Vagina (tissue), 2 donors: ENCODE measurements at places on chromosomes 6 and 20. TPM values are rescaled to one million over a fixed set of nuclear protein-coding genes. Genes with fewer than 3 reads are reported as not detected.
A peak's percentile ranks its signal among the peaks of the same experiment; 100 is the strongest.

- no peak for DNase-seq
Observed at GRCh38 chr20:45878076-45878761, 2.8 kb upstream of the ZSWIM1 start.

GRCh38 chr20:64010711-64011237 lies 25.2 kb upstream of the C20orf204 start:
- DNase-seq: no peak

GRCh38 chr6:88499436-88499835 lies 333.3 kb upstream of the CNR1 start:
- DNase-seq: no peak

DNA sequence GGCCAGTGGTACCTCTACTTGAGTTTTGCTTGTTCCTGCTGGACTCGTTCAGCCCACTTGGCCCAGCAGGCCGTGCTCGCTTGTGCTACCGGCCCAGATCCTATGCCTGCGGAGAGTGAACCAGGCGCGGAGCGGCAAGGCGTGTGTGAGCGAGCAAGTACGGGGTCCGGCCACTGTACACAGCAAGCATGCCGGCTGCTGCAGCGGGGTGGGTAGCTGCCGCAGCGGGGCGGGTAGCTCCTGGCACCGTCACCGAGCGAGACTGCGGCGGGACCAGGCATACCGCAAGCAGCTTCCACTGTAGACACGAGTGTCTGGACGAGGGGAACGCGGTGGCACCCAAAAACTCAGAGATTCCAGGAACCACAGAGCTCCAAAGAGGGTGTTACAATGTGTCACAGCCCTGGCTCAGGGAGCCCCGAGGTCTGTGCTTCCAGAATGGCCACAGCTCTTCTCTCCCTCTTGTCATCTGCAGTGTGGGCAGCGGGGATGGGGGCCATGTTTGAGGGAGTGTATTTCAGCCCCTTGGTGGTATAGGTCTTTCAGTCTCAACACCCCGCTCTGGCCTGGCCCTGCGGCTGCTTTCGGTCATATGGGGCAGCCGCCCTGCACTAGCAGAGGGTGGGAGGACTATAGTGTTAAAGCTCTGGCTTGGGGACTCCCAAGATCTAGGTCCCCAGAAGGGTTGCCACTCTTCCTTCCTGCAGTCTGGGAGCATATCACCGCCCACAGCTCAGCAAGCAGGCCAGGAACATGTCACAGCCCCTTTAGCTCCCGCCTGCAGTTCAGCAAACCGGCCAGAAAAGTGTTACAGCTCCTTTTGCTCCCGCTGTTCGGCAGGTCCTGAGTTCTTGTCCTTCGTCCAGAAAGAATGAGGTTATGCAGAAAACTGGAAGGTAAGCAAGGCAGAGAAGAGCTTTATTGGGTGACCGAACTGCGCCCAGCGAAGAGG lies 6.1 kb upstream of the RWDD1 start:
- no peak for DNase-seq

DNA sequence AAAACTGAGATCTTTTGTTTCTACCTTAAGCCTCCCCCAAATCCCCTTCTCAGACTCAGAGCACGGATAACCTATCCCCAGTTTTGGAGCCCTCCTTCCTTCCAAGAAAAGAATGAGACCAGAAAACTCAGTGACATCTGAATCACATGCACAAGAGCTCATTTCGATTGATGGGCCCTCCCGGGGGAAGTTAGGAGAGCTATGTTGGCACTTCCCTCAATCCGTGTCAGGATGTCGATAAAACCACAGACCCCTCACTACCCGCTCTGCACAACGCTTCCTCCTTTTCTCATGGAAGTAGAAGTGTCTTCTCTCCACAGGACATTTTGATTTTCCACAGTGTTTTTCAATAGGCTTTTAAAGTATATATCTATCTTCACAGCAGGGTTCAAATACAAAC lies 332.4 kb downstream of the HACE1 start:
- DNase-seq: no peak

GRCh38 chr6:33427585-33428223 lies 7.8 kb downstream of the SYNGAP1 start:
- DNase-seq: no peak

- no peak for DNase-seq
Observed at GRCh38 chr20:63076421-63076820, 69.7 kb upstream of the BHLHE23 start.

GRCh38 chr6:158038291-158039177 lies 56.9 kb downstream of the SYNJ2 start:
- no peak for DNase-seq

- DNase-seq: no peak
Observed at GRCh38 chr6:130841128-130841728, 14.0 kb downstream of the SMLR1 start.

DNA sequence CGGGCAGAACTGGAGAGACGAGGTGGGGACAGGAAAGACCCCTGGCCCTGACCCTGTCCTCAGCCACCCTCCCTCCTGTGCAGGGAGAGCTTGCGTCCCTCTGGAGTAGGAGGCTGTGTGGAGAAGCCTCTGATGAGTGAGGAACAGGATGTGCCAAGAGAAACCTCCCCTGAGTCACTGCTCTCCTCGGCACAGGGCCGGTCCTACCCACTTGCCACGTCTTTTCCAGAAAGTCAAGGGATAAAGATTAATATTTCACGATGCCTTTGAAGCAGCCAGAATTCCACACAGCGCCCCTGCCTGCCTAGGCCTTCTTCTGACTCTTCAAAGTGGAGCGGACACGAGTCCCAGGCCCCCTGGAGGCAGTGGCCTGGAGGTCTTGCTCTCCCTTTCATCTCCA lies 34.9 kb upstream of the THBS2 start:
- no peak for DNase-seq

DNA sequence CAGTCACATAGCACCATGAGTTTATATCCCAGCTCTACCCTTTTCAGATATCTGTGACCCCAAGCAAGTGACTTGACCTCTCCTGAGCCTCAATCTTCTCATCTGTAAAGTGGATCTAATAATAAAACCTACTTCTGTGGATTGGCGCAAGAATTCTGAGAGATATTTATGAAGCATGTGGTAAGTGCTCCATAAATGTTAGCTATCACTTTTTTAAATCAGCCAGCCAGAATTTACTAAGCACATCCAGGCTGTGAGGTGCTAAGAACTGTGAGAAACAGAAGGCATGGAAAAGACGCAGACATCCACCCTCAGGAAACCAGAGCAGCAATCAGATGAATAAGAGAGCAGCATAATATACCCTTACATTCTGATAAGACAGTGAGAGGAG lies 862 bp downstream of the C20orf96 start:
- no peak for DNase-seq

GRCh38 chr20:38113401-38114325 lies 51.4 kb downstream of the TGM2 start:
- DNase-seq: peak; percentile 77

- no peak for DNase-seq
Observed at GRCh38 chr20:24708411-24709295, 239.2 kb downstream of the SYNDIG1 start.

DNA sequence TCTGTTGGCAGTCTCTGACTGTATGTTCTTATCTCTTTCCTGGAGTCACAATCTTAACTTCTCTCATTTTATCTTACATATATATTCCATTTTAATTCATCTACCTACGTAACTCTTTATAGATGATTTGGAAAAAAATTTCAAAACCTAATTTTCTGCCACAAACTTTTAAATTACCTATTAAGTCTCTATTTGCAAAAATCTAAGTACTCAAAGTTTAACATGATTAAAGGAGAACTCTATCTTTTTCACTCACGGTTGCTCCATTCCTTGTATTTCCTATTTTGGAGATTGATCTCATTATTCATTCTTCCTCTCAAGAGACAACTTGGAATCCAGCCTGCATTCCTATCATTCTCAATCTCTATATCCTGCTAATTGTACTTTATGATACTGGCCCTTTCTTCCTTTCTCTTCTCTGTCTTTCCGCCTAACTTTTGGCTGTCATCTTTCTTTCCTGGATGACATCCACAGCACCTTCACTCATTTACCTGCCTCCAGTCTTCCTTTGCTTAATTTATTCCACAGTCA lies 1071.1 kb upstream of the CITED2 start:
- no peak for DNase-seq

GRCh38 chr6:167980911-167981580 lies 16.4 kb upstream of the KIF25 start:
- no peak for DNase-seq

DNA sequence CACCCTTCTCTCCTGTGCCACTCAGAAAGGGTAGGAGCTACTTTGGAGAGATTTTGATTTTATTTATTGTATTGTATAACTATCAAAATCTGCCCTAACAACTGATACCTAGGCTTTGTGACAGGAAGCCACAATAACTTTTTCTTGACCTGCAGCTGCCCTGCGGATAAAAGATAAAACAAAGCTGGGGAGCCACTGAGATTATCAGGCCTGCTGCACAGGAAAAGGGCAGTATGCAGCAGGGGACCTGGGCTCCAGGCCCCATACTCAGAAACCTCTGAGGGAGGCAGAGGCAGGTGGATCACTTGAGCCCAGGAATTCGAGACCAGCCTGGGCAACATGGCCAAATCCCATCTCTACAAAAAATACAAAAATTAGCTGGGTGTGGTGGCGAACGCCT lies 980 bp upstream of the SNX21 start:
- DNase-seq: no peak

- no peak for DNase-seq
Observed at GRCh38 chr6:83613378-83613777, 95.5 kb downstream of the SNAP91 start.

GRCh38 chr6:142845143-142845571 lies 99.8 kb downstream of the HIVEP2 start:
- no peak for DNase-seq

DNA sequence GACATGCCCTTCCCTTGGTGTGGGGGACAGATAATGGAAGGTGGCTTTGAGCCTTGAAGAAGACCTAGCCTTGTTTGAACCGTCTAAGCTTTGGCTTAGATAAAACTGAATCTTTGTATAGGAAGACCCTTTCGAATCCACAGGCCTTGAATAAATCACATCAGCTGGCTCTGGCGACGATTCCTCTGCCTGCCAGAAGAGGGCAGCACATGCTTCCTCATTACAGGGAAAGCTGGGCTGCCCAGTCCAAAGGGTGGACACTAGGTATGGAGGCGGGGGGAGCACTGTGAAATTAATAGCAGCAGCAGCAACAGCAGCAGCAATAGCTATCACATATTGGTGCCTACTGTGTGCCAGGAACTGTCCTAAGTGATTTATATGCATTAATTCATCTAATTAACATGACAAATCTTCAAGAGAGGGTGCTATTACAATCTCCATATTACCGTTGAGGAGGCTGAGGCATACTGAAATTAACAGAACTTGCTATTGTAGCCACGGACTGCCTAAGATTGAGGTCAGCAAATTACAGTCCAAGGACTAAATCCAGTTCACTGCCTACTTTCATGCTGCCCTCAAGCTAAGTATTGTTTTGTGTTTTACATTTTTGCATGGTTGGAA lies 85.1 kb downstream of the CLIC5 start:
- DNase-seq: no peak

DNA sequence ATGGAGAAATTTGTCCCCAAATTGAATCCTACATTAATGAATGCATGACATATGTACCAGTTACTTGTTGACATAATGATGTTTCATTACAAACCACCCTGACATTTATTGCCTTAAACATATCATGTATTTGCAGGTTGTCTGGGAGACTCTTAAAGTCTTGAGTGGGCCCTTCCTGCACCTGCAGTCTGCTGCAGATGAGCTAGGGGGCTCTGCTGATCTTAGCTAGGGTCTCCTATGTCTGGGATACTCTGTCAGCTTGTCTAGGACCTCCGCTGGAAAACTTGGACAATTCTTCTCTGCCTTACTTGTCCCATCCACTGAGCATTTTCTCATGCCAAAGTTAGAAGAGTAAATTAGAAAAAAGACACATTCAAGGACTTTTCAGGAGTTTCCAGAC lies 581.6 kb downstream of the HAO1 start:
- no peak for DNase-seq

DNA sequence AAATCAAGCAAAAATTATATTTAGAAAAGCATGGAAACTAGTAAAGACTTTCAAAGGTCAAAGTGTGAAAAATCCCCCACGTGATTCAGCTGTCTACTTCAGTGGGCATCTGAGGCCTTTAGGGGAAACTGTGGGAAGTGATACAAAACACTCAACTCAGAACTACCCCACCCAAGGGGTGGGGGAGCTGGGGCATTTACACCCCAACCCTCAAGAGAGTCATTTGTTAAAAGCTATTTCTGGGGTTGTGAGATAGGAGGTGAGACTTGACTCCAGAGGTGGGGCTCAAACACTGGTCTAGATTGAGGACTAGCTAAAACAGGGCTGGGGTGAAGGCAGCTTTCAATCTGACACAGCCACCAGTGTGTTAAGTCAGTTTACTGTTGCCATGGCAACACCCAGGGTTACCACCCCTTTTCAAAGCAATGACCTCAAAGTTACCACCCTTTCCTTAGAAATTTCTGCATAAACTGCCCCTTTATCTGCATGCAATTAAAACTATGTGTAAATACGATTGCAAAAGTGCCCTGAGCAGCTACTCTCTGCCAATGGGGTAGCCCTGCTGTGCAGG lies 9.9 kb upstream of the GTSF1L start:
- DNase-seq: no peak

DNA sequence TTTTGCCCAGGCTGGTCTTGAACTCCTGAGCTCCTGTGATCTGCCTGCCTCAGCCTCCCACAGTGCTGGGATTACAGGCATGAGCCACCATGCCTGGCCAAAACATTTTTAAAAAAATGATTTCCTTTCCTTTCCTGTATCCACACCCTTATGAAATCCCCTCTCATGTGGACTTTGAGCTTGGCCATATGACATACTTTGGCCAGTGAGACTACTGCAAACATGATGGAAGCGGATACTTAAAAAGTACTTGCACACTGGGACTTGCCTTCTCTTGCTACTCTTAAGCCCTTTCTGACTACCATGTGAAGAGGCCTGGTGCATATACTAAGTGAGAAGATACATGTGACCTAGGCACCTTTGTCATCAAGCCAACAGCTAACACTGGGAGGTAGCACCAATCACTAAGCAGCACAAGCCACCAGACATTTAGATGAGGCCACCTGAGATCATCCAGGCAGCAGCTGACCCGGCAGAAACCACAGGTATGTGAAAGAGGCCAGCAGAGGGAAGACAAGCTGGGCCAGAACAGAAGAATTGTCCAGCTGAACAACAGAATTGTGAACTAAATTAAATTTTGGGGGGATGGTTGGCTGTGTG lies 78.5 kb upstream of the HDAC2 start:
- no peak for DNase-seq

The OR2B3 gene
- total RNA-seq: not detected

The ANKRD66 gene
- not detected for total RNA-seq

The SNAP25 gene
- total RNA-seq: 5.6 TPM

The OXT gene
- not detected for total RNA-seq

The SLC23A2 gene
- total RNA-seq: 14.7 TPM

The CCM2L gene
- total RNA-seq: 8.6 TPM

The PNLDC1 gene
- total RNA-seq: not detected

The THBD gene
- total RNA-seq: 76.9 TPM

The GJE1 gene
- total RNA-seq: not detected

The PTK6 gene
- total RNA-seq: 25.8 TPM

The THEMIS gene
- 5.6 TPM for total RNA-seq

The HLA-DOA gene
- total RNA-seq: 30.2 TPM

The TRIM40 gene
- not detected for total RNA-seq

The C4A gene
- 31.4 TPM for total RNA-seq
